ENCODE measurements at places on chromosomes 4 and X. TPM values are rescaled to one million over a fixed set of nuclear protein-coding genes. Genes with fewer than 3 reads are reported as not detected.

Gene SHOX
- 0.12 TPM for total RNA-seq

Gene RTL5
- 13.5 TPM for total RNA-seq

Gene STK26
- 15.5 TPM for total RNA-seq

Gene CENPVL1
- total RNA-seq, result not detected

Gene QRFPR
- not detected for total RNA-seq

Gene TRAM1L1
- 0.80 TPM for total RNA-seq

Gene RASSF6
- 41.1 TPM for total RNA-seq

Gene ABCB7
- total RNA-seq, result 27.4 TPM

Gene FGG
- 0.69 TPM for total RNA-seq

Gene ADH1A
- 2.4 TPM for total RNA-seq

Gene UPF3B
- 11.1 TPM for total RNA-seq

Gene EGFL6
- not detected for total RNA-seq

Gene CLTRN
- not detected for total RNA-seq
